ENCODE measurements at places on chromosomes 3 and 15.

DNA sequence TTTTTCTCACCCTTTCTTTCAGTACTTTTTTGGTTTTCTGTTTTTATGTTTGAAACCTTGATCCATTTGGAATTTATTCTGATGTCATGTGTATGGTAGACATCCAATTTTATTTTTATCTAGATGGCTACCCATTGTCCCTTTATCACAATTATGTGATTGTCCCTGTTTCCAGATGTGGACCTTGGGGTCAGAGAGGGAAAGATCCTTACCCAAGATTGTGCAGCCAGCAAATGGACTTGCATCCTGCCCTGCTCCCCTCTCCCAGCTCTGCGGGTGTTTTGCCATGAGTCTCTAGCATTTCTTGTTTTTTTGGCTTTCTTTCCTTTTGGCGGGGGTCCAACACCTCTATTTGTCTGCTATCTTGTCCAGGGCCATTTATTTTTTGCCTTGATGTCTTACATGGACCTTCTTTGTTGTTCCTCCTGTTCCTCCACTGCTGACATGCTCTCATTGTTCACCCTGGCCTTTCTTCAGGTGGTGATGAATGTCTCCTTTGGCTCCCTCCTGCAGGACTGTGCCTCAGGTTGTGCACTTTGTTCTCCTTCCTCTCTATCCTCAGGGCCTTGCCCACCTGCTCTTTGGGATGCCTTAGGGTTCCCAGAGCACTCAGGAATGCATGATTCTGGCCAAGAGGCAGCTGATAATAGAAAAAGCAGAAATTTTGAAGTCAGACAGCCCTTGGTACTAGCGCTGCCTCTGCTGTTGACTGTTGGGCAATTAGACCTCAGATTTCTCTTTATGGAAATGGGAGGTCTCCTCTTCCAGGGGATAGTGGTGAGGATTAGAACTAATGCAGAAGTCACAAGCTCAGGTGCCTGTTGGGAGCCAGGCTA lies 84.3 kb downstream of the EEFSEC start:
- DNase-seq: no peak

- no peak for DNase-seq
These were observed 373.1 kb downstream of the MFSD1 start for GRCh38 chr3:159174715-159175692.

- no peak for DNase-seq
These were observed 204.9 kb downstream of the CADPS start for GRCh38 chr3:62670351-62670750.

GRCh38 chr15:76233921-76234320 lies 77.3 kb downstream of the ETFA start:
- DNase-seq: no peak

DNA sequence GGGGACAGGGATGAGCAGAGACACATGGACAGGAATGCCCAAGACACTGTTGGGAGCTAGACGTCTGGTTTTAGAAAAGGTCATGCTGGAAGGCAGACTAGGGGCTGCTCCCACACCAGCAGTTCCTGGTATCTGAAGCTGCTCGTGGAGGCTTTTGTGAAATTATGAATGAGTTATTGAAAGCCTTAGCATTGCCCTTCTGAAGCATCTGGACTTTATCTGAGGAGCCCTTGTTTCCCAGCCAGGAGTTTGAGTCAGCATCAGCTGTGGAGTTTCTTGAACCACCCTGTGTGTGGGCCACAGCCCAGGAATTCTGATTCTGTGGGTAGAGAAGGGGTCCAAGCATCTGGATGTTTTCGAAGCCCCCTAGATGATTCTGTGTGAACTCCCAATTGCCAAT lies 258.7 kb downstream of the SLCO3A1 start:
- no peak for DNase-seq

- peak; percentile 34 for DNase-seq
These were observed 206.9 kb upstream of the BHLHE40 start for GRCh38 chr3:4772171-4772804.

DNA sequence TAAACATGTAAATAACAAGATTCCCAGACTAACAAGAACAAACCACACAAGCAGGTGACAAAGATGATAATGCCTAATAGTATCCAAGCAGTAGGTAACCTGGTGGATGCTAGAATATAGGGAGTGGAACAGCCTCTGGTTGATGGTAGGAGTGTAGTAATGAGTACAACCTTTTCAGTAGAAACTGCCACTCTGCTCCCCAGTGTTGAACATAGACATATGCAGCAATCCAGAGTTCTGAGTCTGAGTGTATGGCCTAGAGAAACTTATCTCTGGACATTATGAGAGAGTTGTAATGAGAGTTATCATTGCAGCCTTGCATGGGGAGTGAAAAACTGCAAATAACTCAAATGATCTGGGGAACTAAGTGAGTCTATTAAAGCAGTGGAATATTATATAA lies 76.1 kb upstream of the ACAD9 start:
- no peak for DNase-seq

DNA sequence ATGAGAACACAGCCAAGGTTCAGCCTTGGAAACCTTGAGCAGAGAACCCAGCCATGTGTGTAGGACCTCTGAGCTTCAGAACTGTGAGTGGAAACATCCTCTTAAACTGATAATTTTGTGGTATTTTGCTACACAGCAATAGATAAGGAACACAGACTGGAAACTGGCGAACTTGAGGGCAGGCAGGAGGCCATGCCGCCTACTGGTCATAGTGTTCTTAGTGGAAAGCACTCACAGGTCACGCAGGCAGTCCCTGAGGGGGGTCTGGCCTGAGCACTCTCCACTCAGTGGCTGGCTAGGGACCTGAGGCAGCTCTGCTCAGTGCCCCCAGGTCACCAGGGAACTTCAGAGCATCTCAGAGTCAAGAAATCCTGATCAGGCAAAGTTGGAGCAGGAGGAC lies 9.7 kb upstream of the XIRP1 start:
- no peak for DNase-seq

GRCh38 chr3:87621667-87622066 lies 345.3 kb upstream of the POU1F1 start:
- DNase-seq: no peak

DNA sequence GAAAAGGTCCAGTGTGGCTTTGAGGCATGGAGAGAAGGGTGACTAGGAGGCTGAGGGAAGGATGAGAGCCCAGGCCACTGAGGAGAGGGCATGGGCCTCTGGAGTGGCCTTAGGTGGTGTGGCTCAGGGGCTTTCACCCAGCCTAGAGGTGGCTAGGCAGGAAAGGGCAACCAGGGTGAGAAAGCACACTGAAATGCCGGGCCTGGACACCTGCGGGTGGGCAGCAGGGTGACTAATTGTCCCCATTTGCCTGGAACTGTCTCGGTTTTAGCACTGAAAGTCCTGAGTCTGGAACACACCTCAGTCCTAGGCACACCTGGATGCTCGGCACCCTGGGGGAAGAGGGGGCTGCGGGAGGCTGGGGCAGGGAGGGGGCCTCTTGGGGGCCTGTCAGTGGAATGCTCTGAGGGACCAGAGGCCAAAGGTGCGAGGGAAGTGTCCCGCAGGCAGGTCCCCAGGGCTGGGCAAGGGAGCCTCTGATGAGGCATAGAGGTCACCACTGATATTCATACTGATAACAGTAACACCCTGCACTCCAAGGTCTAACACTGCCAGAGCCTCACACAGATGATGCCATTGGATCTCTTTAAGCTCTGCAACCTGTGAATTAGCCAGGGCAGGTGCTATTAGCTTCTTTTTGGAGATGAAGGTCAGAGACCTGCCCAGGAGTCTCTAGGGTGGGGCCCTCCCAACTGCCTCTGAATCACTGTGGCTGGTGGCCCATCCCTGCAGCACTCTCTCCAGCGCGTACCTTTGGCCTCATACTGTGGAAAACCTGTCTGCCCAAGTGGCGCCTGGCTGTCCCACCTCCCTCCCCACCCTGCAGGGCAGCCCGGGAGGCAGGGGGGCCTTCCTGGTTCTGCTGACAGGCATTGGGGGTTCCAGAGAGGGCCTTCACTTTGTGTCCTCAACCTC lies 3.0 kb upstream of the PHGR1 start:
- no peak for DNase-seq

- DNase-seq: peak; percentile 9
These were observed 48.7 kb downstream of the PRKAR2A start for GRCh38 chr3:48798998-48799397.

DNA sequence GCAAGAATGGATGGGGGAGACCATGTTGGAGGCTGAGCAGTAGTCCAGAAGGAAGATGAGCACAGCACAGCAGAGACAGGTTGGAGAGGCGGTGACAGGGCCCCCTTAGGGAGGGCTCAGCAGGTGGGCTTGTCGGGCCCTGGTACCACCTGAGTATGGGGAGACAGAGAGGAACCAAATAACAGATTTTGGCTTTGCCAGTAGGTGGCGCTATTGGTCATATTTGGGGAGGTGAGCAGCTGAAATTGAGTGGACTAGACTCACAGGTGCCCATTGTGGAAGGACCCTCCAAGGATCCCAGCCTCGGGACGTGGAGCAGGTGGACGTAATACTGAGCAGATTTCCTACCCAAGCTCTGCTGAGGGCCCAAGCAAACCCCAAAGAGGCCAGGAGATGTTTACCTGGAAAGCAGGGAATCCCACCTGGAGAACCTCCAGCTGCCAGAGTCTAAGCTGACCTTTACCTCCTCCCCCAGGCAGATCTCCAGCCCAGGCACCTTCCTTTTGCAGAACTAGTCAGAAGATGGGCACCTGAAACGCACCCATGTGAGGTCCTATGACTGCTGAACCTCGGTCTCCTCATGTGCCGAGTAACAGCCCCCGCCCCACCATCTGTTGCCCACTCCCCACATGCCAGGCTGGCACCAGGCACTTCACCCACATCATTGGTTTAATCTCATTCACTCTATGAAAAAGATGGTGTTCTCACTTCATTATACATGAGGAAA lies 24.6 kb upstream of the CORO2B start:
- DNase-seq: peak; percentile 67

DNA sequence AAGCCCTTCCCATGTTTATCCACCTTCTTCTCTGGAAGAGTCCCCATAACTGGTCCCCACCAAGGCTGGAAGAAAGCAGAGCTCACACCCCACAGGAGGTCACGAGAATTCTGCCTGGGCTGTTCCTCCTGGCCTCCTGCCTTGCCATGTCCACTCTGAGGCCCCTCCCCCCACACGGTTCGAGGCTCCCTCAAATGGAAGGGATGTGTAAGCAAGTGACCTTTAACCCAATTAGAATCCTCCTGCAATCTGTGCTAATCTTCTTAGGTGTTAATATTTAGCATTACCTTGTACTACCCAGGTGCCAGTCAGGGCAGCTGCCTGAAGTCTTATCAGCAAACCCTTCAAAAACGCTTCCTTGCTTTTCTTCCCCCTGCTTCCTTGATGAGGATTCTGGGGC lies 32.4 kb upstream of the DYNC1LI1 start:
- no peak for DNase-seq

- no peak for DNase-seq
These were observed 3.7 kb downstream of the EPHB1 start for GRCh38 chr3:134798681-134799311.

- DNase-seq: no peak
These were observed 60.0 kb downstream of the ZNF385D start for GRCh38 chr3:21691036-21691435.

DNA sequence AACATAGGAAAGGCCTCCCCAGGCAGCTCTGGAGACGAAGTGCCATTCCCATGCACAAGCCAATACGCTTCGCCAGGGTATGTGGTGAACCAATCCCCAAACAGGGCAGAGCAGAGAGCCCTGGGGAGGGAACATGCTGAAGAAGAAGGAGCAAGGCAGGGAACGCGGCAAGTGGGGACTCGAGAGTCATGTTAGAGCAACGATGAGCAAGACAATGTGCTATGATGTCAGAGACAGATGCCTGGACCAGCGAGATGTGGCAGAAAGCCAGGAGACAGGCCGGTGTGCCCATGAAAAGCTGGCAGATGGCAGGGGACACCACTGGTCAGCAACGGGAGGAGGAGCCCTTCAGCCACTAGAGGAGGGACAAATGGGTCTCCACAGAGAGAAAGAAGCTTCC lies 39.6 kb downstream of the NIPA2 start:
- no peak for DNase-seq

DNA sequence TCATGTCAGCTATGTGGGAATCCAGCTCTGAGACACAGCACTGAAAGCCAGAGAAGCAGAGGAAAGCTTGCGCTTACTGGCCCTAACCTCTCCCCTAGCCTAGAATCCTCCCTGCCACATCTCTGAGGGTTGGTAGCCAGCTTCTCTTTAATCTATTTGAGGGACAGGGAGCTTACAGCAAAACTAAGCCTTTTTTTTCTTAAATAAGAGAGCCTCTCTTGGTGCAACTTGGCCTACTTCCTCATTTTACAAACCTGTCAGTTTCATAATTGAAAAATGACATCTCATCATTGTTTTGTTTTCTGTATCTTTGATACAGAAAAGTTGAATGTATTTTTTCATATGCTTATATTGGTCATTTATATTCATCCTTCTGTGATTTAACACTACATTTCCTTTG lies 193.9 kb downstream of the ZNF621 start:
- DNase-seq: no peak

DNA sequence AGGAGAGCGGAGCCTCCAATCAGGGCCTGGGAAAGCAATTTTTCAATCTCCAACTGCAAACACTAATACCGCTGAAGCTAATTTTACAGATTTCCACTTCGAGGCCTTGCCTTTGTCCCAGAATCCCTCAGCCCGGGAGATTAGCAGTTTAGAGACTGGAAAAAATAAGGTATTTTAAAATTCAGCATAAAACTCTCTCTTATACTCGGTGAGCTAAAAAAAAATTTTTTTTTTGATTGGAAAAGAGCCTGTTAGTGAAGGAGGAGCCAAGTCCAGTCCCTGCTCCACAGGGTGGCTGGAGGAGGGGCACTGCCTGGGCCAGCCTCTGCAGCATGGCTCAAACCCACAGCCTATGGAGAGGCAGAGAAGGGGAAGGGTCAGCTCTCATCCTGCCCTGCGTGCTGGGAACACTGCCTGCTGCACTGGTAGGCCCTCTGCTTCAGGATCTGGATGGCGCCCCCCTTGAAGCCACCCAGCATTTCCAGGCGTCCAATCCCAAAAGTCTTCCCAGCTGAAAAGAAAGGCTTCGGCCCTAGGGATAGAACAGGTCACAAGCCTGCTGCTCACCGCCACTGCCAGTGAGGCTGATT lies 48.9 kb downstream of the CACNA2D2 start:
- no peak for DNase-seq

- peak; percentile 54 for DNase-seq
These were observed 55.7 kb downstream of the PXYLP1 start for GRCh38 chr3:141287326-141287725.

DNA sequence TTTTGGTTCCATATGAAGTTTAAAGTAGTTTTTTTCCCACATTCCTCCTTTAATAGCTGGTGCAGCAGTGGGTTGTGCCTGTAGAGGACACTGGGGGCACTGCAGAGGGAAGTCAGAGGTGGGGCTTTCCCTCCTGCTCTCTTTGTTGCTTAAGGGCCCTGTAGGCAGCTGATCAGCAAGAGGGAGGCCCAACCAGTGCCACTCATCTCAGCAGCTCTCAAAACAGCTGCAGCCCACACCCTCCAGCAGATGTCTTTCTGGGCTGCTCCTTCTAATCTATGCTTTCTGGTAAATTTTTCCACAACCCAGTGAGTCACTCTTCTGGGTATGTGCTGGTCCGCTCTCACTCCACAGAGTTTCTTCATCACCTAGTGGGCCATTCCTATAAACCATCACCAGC lies 263.8 kb downstream of the FEZF2 start:
- DNase-seq: no peak

DNA sequence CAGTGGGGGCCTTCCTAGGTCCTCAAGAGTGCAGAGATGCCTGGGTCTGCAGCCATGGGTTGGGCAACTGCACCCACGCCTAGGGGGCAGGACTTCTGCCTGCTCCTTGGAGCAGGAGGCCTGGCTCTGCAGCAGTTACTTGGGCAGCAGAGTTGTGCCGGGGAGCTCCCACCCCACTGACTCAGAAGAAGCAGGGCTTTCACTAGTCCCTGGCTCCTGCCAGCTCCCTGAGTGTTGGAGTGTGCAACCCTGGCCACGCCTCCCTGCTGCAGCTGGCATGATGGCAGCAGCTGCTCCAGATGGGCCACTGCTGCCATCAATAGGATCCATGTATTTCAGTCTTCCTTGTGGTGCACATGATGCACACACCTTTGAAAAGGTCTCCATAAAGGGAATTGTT lies 40.6 kb upstream of the KCNH8 start:
- no peak for DNase-seq
